Astrocyte of the hippocampus (primary cell): ENCODE measurements at places on chromosomes 4 and X.

- no peak for DNase-seq
Observed at GRCh38 chr4:24809376-24809775, 14.0 kb downstream of the SOD3 start.

DNA sequence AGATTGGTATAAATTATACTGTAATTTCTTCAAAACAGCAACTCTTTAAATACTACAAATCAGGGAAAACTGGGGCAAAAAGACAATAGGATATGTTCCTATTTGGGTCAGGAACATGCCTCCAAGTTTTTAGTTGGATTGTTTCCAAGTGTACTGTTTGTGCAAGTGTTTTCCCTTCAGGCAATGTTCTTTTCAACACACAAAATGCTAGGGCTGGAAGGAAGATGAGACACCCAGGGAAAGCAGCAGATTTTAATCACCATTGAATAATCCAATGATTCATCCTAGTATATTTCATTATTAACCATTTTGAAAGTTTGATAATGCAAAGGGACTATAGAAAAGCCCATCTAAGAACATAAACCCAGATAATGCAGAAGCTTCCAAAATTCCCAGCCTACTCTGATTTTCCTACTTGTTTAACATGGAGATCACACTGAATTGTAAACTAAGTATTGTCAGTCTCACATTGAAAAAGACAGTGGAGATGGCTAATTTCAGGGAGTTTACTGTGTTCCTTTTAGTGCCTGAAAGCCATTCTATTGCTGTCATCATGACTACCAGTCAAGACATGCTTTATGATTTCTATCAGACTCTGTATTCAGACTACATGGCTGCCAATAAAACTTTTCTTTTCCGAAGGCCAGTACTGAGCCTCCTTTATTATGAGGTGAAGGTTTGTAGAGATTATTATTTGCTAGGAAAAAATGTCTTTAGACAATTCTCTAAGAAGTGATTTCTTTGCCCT lies 38.6 kb downstream of the COL4A6 start:
- peak; percentile 7 for DNase-seq

- no peak for DNase-seq
Observed at GRCh38 chrX:87616371-87616770, 98.8 kb downstream of the KLHL4 start.

DNA sequence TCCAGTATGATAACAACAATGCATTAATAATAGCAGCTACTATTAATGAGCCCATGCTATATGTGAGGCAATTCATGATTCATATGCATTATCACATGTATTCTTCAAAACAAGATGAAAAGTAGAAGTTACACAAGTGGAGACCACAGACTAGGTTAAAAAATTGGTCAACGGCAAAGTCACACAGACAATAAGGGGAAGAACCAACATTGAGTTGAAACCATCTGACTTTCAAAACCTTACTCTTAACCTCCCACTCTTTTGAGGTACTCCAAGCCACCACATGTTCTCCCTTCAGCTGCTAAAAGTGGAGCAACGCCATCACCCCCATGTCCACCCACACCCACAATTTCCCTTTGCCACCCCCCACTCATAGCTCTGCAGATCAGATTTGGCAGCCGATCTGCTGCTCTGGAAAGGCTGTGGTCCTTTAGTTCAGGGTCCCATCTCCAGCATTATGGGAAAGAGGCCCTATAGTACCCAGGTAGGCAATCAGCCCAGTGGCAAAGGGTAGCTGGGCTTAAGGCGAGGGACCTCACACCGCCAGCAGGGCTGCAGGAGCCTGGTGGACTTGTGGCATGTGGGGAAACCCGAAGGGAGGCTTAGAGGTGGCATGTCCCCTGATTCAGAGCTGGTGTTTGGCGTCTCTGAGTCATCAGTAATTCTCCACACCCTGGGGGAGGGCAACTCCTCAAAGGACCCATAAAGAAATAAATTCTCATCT lies 33.5 kb upstream of the CYBB start:
- peak; percentile 24 for DNase-seq

DNA sequence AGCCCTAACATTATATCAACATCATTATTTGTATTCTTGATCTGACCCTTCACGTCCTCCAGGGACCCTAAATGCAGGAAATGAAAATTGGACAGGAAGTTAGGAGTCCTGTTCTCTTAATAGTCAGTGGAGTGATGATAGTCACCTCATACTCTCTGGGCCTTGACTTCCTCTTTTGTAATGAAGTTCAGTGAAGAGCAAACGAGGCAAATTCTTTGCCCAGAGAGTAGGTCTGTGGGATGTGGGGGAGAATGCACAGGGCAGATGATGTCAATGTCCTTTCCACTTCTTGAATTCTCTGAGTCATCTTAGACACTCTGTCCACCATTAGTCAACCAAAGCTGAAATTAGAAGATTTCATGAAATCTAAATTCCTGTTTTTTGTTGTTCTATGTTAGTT lies 17.1 kb upstream of the GPRIN3 start:
- DNase-seq = no peak

DNA sequence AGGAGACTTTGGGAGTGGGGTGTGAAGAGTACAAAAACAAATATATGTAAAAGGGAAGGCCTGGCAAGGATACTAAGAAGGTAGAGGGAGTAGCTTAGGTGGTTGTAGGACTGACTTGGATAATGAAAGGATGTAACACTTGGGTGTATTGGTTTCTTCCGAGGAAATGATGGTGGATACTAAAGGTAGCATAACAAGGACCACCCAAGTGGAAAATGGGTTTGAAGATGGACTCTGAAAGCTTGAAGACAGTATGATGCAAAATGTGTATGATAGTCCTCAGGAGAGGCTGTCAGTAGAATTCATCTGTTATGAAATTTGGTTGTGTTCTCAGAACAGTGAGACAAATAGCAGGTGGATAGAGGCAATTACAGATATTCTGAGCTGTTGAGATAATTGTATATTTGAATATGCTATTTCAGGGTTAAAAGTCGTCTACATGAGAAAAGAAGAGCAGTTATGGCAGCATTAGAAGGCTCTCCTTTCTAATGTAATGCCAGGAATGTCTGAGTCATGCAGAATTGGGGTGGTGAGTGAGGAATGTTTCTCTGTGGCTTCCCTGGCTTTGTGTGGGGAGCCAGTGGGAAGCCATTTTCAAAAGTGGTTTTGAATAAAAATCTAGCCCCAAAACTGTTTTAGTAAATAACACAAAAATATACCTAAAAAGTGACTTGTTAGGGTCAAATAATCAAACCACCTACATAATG lies 75.6 kb downstream of the FHIP1A start:
- DNase-seq = peak; percentile 94

DNA sequence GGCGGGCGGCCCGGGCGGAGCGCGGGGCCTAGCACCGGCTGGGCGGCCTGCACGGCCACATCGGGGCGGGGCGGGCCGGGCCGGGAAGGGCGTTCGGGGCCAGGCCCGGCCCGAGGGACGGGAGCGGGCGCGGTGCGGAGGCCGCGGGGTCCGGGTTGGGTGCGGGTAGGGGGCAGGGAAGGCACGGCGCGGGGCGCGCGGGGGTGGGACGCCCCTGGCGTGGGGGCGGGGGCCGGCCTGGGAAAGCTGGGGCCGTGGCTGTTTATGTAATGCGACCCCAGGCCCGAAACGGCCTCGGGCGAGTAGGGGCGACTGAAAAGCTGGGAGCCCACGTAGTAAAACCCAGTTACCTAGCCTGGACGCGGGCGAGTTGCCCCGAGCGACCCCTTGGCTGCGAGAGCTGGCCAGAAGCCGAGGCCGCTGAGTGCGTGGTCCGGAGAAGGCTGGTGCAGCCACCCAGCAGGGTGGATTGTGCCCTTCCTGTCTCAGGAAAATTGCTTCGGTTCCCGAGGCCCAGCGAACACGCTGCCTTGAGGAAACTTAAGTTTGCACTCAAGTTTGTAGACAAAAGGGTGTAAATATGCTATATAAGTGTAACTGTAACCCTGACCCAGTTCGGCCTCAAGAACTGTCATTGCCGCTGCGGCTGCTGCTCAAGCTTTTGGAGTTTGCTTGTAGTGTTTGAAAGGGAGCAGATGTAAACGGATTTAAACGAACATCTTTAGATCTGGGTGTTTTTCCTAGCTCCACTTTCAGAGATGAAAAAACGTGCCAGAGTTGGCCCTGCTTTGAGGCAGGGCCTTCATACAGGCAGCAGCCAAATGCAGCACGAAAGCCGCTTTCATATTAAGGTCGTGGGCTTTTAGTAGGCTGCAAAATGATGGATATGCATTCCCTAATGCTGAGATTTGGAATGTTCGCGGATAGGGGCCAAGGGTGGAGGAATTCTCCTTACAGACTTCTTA lies 674 bp downstream of the SEC24B start:
- DNase-seq = peak; percentile 66

GRCh38 chr4:52408471-52408870 lies 250.6 kb downstream of the USP46 start:
- DNase-seq = peak; percentile 3

- no peak for DNase-seq
Observed at GRCh38 chr4:147994491-147995385, 262.9 kb downstream of the ARHGAP10 start.

DNA sequence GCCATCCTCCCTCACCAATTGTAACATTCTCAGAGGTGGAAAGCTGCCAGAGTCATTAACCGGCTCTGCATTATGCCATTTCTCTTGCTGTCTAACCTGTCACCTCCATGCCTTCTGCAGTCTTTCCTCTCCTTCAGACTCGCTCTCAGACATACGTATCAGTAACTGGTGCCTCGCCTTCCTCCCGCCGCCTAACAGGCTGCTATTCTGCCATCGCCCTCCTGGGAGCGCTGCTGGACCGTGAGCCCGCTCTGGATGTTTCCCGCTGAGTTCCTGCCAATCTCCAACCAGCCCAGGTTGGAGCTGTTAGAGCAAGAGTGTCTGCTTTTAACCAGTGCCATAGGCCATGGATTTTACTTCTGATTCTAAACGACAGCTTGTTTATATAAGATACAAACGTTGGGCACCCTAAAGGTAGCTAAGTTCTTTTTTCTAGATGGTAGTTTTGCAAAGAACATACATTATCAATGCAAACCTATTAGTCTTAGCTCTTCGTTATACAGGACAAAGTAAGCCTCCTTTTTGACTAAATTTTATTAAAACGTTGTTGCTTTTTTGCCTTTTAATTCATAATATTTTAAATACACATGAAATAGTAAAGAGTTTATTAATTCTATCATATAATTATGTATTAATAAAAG lies 59.5 kb upstream of the NEIL3 start:
- peak; percentile 87 for DNase-seq

- DNase-seq = peak; percentile 55
Observed at GRCh38 chr4:74794382-74795010, at the start of gene BTC. Gene BTC, minus strand, starts transcription at chr4:74794523. Its CDS starts 198 bp downstream, at chr4:74794325.

- DNase-seq = peak; percentile 7
Observed at GRCh38 chr4:96073461-96073860, 233.6 kb downstream of the PDHA2 start.

DNA sequence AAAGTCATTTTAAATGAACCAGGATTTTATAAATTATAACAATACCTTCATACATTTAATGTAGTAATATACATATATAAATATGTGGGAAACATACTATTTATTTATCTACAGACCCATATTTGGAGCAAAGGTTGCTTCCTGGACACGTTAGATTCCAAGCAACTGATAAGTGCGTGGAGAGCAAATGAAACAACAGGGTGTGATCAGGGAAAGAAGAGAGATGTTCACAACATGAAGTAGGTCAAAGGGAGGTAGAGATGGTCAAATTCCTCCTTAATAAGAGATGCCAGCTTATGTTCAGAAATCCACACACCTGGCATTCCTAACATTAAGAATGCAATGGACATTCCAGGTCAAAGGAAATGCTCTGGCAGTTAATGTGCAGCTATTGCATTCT lies 53.1 kb upstream of the HPGD start:
- DNase-seq = no peak

GRCh38 chr4:57544811-57545654 lies 434.8 kb upstream of the IGFBP7 start:
- no peak for DNase-seq

GRCh38 chrX:135973025-135973547 lies 702 bp downstream of the MMGT1 start:
- DNase-seq = peak; percentile 23

- DNase-seq = no peak
Observed at GRCh38 chr4:169385376-169385775, 114.6 kb upstream of the SH3RF1 start.

DNA sequence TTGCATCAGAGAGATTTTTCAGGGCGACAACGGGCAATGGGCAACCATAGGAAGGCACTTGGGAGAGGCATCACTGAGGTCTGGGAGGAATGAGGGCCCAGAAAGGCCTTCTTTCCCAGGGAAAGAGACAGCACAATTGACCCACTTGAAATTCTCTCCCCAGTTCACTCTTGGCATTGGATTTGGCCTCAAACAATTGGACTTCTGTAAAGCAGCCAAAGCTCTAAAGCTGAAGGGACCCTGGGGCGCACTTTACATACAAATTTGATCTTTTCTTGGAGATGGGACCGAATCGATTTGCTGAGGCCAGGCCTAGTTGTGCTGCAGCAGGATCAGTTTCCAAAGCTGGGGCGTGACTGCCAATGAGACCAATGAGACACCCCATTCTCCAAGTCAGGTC lies 3.2 kb downstream of the ARHGAP36 start:
- no peak for DNase-seq
